ENCODE measurements at places on chromosomes 1 and 21. TPM values are rescaled to one million over a fixed set of nuclear protein-coding genes. Genes with fewer than 3 reads are reported as not detected.

GRCh38 chr1:178725466-178726086 is 532 bp downstream of the RALGPS2 start:
- H3K36me3 ChIP-seq = no peaks in the 10 kb centered on the region
- peak overlapping the region; percentile 73 for H3K27ac ChIP-seq

GRCh38 chr1:155969377-155969791 is 9.0 kb downstream of the ARHGEF2 start:
- DNase-seq = no peak
- peaks cover 23% of the 10 kb centered on the region for H3K27me3 ChIP-seq
- H3K36me3 ChIP-seq = peaks cover 5% of the 10 kb centered on the region
- peak overlapping the region; percentile 86 for H3K27ac ChIP-seq
- H3K4me3 ChIP-seq = peak overlapping the region; percentile 69

DNA sequence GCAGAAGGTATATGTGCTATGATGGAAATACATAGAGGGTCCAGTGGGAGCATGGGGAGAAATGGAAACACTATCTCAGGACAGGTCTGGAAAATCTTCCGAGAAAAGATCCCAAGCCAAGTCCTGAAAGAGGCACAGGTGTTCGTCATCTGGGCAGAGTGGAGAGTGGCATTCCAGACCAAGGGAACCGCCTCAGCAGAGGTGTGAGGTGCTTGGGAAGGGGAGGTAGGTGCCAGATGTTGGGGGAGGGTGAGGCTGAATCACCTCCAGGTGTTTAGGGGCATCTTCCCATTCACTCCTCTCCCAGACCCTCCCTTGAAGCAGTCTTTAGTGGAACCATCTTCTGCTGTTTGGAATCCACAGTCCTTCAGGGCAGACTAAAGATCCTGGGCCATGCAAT is 23.5 kb upstream of the LRRN2 start:
- H3K27me3 ChIP-seq = peaks cover 9% of the 10 kb centered on the region
- no peak for DNase-seq
- no peak overlapping the region for H3K4me3 ChIP-seq
- peaks cover 42% of the 10 kb centered on the region for H3K4me1 ChIP-seq
- no peak overlapping the region for H3K27ac ChIP-seq

DNA sequence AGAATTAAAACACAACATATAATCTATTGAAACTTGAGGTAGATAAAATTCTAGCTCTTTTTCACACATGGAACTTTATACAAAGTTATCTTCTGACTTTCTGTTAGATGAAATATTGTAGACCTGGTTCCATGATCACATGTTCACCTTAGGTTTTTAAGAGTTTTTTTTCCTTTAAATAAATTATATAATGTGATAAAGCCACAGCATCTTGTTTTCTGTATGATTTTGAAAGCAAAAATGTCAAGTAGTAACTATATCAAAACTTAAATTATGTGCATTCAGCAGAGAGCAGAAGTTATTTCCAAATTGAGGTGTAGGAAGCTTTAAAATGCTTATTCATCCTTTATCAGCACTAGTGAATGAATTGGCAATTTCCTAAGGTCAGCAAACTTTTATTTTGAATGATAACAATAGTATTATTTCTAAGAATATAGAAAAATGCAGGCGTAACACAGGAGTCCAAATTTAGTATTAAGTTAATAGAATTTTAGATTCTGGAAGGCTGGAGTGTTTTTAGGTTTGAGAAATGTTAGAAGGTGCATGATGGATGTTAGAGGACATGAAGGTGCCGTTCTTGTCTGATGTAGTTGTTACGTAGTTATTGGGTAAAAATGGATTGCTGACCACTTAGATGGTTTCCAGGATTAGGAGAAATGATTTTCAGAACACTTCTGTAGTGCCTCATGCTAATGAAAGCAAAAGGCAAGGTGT is 17.5 kb downstream of the BACH1 start:
- peaks cover 9% of the 10 kb centered on the region for H3K4me1 ChIP-seq
- peaks cover 2% of the 10 kb centered on the region for H3K36me3 ChIP-seq
- DNase-seq = no peak
- no peaks in the 10 kb centered on the region for H3K27me3 ChIP-seq
- no peak overlapping the region for H3K27ac ChIP-seq

- H3K4me1 ChIP-seq = peaks cover 4% of the 10 kb centered on the region
- no peak overlapping the region for H3K27ac ChIP-seq
- H3K27me3 ChIP-seq = peaks cover 17% of the 10 kb centered on the region
Observed at GRCh38 chr1:18812453-18812939, 47.0 kb downstream of the TAS1R2 start.

GRCh38 chr1:174726167-174726879 is 273.4 kb upstream of the CACYBP start:
- no peaks in the 10 kb centered on the region for H3K36me3 ChIP-seq
- no peaks in the 10 kb centered on the region for H3K4me1 ChIP-seq

GRCh38 chr1:167565922-167566321 is 12.4 kb upstream of the CREG1 start:
- peaks cover 4% of the 10 kb centered on the region for H3K27me3 ChIP-seq
- DNase-seq = no peak
- H3K4me3 ChIP-seq = no peak overlapping the region
- no peaks in the 10 kb centered on the region for H3K36me3 ChIP-seq
- H3K4me1 ChIP-seq = peaks cover 4% of the 10 kb centered on the region

- no peak for DNase-seq
- peaks cover 26% of the 10 kb centered on the region for H3K36me3 ChIP-seq
- no peak overlapping the region for H3K4me3 ChIP-seq
Observed at GRCh38 chr1:92087542-92087941, 7.4 kb downstream of the BTBD8 start.

GRCh38 chr1:194117582-194117981 is 931.2 kb upstream of the B3GALT2 start:
- no peak overlapping the region for H3K27ac ChIP-seq
- peaks cover 3% of the 10 kb centered on the region for H3K4me1 ChIP-seq
- no peak overlapping the region for H3K4me3 ChIP-seq
- no peaks in the 10 kb centered on the region for H3K27me3 ChIP-seq

DNA sequence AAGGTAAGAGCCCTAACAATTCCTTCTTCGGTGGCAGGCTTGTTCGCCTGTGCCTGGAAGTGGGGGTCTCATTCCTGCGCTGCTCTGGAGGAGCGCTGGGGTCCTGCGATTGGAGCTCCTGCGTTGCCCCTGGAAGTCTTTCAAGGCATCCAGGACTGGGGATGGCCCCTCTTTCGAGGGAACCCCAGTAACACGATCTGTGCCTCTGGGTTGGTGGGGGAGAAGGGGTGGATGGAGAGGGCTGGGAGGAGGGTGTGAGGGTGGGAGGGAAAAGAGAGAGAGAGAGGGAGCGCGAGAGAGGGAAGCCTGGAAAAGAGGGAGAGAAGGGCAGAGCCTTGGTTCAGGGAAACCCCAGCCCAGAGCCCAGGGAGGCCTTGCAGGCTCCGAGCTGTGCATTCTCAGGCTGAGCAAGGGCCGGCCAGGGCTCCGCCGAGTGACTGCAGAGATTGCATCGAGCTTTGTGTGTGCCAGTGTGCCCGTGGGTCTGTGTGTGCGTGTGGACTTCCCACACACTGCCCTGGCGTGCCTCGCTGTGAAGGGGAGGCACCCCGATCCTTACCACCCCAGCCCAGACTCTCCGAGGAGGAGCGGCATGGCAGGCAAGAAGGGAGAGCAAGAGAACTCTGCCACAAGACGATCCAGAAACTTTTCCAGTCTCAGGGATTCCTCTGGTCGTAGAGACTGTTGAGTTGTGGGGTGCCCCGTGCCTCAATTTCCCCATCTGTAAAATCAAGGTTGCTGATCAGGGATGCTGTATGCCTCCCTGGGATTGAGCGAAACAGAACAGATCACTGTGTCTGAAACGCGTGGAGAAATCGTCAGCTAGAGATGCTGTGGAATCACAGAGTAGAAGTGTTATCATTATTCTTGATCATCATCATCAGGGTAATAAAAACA is 619 bp downstream of the BCL9 start:
- DNase-seq = peak; percentile 61
- H3K27me3 ChIP-seq = no peaks in the 10 kb centered on the region
- no peak overlapping the region for H3K4me3 ChIP-seq
- no peak overlapping the region for H3K27ac ChIP-seq
- no peaks in the 10 kb centered on the region for H3K36me3 ChIP-seq

GRCh38 chr1:108502624-108503023 is 52.5 kb downstream of the NBPF6 start:
- H3K27me3 ChIP-seq = no peaks in the 10 kb centered on the region
- DNase-seq = no peak
- H3K27ac ChIP-seq = no peak overlapping the region
- H3K4me1 ChIP-seq = no peaks in the 10 kb centered on the region

GRCh38 chr1:3249631-3250501 is 180.9 kb downstream of the PRDM16 start:
- no peak for DNase-seq
- peaks cover 5% of the 10 kb centered on the region for H3K27me3 ChIP-seq
- no peaks in the 10 kb centered on the region for H3K36me3 ChIP-seq
- no peak overlapping the region for H3K27ac ChIP-seq
- H3K4me3 ChIP-seq = no peak overlapping the region

DNA sequence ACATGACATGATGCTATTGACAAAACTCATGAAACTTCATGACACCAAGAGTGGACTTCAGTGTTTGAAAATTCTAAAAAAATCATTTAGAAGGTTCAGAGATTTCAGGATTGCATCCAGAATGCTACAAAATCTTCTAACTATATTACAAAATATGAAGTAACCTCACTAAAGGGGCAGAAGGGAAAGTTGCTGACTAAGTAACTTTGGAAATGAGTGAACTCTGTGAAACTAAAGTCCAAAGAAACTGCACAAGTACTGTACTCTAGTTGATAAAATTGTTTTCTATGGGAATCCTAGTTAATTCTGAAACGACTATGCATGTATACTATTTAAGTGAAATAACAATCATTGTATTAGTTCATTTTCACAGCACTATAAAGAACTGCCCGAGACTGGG is 184.4 kb downstream of the LYPLAL1 start:
- H3K36me3 ChIP-seq = no peaks in the 10 kb centered on the region
- no peaks in the 10 kb centered on the region for H3K4me1 ChIP-seq
- no peak overlapping the region for H3K27ac ChIP-seq
- H3K4me3 ChIP-seq = no peak overlapping the region

GRCh38 chr1:116808200-116808847 is 54.1 kb downstream of the CD2 start:
- no peak overlapping the region for H3K27ac ChIP-seq
- H3K27me3 ChIP-seq = no peaks in the 10 kb centered on the region
- no peak for DNase-seq
- no peaks in the 10 kb centered on the region for H3K4me1 ChIP-seq
- H3K4me3 ChIP-seq = no peak overlapping the region
- H3K36me3 ChIP-seq = peaks cover 12% of the 10 kb centered on the region

DNA sequence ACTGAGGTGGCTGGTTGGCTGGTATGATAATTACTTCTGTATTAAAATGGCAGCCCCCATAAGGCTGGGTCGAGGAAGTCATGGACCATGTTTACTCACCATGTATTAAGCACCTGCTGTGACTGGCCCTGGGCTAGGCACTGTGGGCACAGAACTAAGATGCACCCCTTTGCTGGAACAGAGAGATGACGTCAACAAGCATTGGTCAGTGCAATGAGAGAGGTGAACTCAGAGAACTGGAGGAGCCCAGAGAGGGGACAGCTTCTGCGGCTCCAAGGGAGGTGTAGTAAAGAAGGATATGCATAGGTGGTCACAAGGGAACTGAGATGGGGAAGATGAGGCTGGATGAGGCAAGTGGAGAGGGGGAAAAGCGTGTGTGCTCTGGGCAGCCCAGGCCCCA is 88.7 kb downstream of the KAZN start:
- no peak overlapping the region for H3K4me3 ChIP-seq
- H3K27me3 ChIP-seq = no peaks in the 10 kb centered on the region
- H3K27ac ChIP-seq = no peak overlapping the region
- H3K4me1 ChIP-seq = peaks cover 7% of the 10 kb centered on the region
- no peaks in the 10 kb centered on the region for H3K36me3 ChIP-seq

DNA sequence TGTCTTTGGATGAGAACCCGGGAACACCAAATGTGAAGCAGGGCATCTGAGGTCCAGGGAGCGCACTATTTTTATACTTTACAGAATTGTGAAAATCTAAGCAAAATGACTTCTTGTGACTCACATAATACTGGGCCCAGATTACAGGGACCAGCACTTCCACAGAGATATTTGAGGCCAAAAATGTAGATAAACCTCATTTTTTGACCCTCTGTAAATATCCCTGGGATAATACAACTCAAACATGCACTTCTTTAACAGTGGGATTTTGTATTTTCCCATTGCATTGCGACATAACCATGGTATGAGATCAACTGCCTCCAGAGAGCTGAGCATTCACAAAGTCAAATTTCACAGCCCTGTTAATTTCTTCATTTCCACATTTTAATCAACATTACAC is 289.4 kb upstream of the ADGRL4 start:
- no peaks in the 10 kb centered on the region for H3K36me3 ChIP-seq
- H3K27me3 ChIP-seq = no peaks in the 10 kb centered on the region
- H3K4me3 ChIP-seq = no peak overlapping the region
- DNase-seq = no peak
- H3K4me1 ChIP-seq = no peaks in the 10 kb centered on the region
- H3K27ac ChIP-seq = no peak overlapping the region

GRCh38 chr1:165369255-165369848 is 12.8 kb upstream of the LMX1A start:
- H3K4me3 ChIP-seq = no peak overlapping the region
- peak; percentile 83 for DNase-seq
- peaks cover 1% of the 10 kb centered on the region for H3K27me3 ChIP-seq
- H3K36me3 ChIP-seq = no peaks in the 10 kb centered on the region

DNA sequence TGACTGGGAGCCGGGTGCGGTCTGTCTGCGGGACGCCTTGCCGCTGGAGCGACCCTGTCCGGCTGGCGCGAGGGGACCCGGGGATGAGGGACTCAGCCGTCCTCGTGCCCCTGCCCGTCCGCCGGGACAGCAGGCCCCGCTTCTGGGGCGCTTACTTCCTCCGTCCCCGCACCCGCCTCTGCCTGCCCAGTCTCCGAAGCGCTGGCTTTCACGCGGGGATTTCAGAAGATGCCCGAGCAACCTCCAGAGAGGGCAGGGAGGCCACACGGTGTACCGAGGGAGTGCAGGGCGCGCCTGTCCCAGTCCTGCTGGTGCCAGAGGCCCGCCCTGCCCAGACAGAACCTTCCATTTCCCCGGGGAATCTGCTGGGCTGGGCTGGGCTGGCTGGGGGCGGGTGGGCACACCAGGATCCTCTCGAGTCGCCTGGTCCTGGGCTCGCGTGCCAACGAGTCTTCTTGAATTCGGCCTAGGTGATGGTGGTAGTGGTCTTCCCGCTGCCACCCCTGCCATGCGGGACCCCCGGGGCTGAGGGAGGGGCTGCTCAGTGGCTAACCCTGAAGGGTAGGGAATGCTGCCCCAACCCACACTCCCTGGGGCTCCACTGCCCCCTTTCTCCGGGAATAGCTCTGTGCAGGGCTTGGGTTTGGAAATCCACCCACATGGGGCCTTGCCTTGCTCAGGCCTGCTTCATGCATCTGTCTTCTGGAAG is 2.5 kb upstream of the TRPM2 start:
- H3K4me3 ChIP-seq = no peak overlapping the region
- H3K36me3 ChIP-seq = no peaks in the 10 kb centered on the region
- DNase-seq = no peak
- H3K27ac ChIP-seq = no peak overlapping the region

IFI16 gene
- 0.86 TPM for total RNA-seq

PTGFR gene
- not detected for total RNA-seq

ARID1A gene
- 187 TPM for total RNA-seq

SYCP1 gene
- not detected for total RNA-seq

INPP5B gene
- total RNA-seq = 19.3 TPM

OR2T29 gene
- not detected for total RNA-seq

FALEC gene
- total RNA-seq = not detected

ERO1B gene
- 3.0 TPM for total RNA-seq

FCGR1A gene
- not detected for total RNA-seq

BMP8B gene
- total RNA-seq = 0.12 TPM

HAPLN2 gene
- total RNA-seq = 0.71 TPM

LRRC8D gene
- 54.9 TPM for total RNA-seq

Measured in glutamatergic neuron (in vitro differentiated cells).